CMK (cell line): ENCODE measurements at places on chromosomes 6 and 20.
A peak's percentile ranks its signal among the peaks of the same experiment; 100 is the strongest.

DNA sequence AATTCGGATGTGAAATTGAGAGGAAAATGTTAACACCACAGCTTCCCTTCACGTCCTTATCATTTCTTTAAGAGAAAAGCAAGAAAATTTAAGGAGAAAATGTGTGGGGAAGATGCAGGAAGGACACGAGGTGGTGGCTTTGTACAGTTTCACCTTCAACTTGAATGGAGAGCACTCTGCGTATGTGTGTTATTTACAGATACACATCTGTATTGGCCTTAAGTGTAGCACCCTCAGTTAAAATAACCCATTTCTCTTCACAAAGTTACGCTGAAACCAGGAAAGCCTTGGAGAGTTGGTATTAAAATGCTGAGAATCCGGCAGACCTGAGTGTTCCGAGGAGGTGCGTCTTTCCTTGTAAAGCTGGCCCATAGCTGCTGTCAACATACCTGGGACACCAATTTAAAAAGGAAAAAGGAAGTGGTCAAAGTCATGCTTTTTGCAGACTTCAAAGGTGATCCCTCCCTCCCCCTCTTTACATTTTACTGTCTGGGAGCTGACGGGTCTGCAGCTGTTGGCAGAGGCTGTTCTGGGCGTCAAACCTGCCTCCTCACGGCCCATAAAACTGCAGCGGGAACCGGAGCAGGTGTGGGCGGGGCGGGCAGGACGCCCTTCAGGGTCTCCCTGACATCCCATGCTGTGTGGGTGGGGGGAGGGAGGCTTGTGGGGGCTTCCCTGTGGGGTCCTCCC is 61.3 kb upstream of the TBXT start:
- DNase-seq = no peak

DNA sequence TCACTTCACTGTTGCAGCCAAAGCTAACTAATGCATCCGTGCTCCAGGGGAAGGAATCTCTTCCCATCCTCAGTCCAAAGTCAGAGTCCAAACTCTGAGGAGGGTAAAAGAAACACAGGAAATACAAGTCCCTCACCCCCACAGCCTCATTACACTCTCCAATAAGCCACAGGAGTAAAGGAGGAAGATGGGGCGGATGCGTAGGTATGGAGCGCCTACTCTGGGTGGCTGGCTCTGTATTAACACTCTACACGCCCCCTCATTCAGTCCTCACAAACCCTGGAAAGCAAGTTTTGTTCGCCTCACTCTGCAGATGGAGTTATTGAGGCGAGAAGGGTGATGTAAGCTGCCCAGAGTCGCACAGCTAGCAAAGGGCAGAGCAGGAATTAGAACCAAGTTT is 242.9 kb downstream of the NRN1 start:
- DNase-seq = no peak

DNA sequence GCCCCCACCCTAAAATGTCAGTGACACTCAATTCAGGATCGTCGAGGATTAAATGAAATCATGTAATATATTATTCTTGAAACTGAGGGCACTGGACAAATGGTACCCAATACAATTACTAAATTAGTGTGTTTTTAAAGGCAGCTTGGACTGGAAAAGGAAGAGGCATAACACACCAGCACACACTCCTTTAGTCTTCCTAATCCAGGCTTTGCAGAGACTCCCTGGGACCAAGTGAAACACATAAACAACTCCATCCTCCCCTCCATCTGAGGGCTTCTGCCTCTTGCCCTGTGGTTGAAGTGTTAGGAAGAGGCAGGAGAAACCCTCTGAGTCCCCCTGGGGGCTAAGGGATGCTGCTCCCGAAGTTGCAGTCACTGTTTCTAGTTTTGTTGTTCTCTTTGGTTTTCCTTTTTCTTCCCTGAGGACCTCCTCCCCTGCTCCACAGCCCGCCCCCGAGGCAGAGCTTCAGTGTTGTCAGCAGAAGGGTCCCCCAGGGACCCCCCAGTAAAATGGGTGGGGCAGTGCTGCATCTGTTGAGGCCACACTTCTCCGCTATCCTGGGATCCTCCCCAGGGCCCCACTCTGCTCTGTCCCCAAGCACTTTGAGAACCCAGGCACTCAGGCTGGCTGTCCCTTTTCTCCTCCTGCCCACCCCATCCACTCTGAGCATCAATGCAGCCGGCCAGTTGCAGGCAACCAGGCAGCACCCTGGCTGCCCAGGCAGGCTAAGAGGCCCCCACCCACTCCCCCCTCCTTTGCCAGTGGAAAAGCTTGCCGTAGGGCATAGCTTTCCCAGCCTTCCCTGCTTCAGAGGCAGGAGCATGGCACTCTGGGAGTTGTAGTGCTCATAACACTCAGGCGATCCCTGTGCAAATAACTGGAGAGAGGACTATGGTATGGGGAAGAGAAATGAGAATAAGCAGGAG is 5.9 kb downstream of the TMEM63B start:
- DNase-seq = no peak

DNA sequence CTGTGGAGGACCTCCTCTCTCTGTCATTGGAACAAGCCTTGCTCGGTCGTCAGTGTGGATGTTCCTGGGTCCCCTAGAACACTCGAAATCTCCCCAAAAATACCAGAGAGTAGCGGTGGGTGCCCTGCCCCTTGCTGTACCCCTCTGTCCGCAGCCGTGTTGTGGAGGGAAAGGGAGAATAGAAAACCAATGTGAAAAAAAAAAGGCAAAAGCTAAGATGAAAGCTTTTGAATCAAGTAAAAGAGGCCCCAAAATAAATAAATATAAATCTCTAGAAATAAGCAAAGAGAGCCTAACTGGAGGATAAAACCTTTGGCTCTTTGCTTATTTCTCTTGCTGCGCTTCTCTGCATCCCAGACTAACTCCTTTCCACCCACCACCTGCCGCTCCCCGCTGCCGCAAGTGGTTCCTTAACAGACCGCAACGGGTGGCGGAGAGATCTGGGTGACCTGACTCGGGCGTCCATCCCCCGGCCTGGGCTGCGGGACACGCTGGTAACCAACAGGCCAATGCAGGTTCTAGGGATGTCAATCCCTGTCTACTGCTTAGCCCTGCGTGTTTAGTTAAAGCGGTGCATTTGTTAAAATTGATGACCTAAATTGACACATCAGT is 110.0 kb downstream of the GPX5 start:
- DNase-seq = no peak

DNA sequence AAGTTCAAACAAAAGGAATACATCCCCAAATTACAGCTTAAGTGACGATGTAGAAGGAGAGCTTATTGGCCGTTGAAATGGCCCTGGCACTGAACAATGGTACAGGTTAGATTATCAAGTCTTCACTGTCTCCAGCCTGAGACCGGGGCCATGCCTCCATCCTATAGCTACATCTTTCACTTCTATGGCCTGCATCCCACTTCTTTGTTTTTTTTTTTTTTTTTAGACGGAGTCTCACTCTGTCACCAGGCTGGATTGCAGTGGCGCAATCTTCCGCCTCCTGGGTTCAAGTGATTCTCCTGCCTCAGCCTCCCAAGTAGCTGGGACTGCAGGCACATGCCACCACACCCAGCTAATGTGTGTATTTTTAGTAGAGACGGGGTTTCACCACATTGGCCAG is 464.6 kb downstream of the CDH26 start:
- no peak for DNase-seq

DNA sequence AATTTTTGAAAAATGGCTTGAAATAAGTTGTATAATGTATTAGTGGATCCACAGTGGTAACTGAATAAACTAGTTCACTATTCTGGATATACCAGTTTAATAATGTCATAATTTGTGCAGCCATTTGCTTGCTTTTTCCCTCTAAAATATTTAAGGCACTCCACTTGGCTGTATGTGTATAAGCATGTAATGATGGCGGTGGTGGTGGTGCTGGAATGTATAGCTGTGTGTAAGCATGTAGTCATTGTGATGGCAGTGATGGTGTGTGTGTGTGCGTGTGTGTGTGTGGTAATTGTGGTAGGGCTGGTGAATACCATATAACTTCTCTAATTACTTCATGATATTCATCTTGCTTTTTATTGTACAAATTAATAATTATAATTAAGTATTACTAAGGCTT is 89.2 kb upstream of the HIVEP1 start:
- DNase-seq = no peak

DNA sequence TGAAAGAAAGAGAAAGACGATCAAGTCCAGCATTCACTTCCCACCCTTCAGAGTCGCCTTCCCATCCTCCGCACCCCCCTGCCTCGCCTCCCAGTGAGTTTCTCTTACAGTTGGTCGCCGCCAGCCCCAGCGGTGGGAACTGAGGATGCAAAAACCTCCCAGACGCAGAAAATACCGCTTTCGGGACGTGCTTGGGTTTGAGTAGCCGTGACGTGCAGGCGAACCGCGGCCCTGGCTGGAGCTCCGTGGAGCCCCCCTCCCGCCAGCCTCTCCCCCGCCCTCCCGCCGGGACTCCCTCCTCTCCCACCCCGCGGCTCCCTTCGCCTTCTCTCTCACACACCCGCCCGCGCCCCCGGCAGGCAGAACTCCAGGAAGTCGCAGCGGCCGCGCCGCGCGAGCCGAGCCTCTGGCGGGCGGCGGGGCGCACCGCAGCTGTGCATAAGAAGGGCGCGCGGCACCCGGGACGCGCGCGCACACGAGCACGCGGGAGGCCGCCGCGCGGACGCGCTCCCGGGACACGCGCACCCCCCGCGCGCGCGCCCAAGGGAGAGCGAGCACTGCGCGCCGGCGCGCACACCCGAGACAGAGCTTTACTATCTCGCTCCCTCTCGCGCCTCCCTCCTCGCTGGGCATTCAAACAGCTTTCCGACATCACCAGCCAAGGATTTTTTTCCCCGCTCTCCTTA is at the start of gene ADGRB3:
ADGRB3 (plus strand) TSS at position 557 of the 686 bp plus-strand sequence. CDS start 3,394 bp downstream, outside the sequence.
- peak; percentile 54 for DNase-seq

GRCh38 chr6:130019326-130020072 is 1.1 kb downstream of the L3MBTL3 start:
- DNase-seq = no peak

DNA sequence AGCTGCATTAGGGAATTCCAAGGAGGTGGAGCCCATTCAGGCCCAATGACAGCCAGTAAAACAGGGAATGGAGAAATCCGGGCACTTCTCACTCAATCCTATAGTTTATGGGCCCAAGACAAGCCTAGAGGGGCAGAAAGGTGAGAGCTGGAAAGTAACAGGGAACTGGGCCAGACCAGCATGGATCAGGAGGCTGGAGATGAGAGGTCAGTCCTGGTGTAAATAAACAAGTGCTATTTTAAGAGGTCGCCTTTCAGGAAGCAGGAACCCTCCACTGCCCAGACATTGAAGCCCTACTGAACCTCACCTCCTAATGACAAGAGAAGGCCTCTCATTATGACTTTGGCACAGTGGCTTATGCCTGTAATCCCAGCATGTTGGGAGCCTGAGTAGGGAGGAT is 57.2 kb upstream of the TGM3 start:
- DNase-seq = no peak

GRCh38 chr6:1324936-1325335 is 13.0 kb downstream of the FOXQ1 start:
- no peak for DNase-seq

DNA sequence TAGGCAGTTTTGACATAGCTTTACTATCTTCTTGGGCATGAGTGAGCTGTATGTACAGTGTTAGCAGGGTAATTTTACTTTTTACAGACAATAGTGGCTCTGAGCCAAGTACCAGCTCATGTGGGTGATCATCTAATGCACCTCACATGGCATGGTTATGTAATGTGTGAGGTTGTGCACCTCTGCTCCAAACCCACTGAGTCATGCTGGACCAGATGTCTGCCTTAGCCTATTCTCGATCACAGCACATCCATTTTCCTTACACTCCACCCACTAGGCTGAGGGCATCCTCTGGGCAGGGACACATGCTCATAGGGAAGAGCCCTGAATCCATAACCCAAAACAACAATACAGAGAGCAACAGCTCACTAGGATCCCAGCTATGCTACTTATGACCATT is 71.6 kb upstream of the FBXL4 start:
- no peak for DNase-seq

DNA sequence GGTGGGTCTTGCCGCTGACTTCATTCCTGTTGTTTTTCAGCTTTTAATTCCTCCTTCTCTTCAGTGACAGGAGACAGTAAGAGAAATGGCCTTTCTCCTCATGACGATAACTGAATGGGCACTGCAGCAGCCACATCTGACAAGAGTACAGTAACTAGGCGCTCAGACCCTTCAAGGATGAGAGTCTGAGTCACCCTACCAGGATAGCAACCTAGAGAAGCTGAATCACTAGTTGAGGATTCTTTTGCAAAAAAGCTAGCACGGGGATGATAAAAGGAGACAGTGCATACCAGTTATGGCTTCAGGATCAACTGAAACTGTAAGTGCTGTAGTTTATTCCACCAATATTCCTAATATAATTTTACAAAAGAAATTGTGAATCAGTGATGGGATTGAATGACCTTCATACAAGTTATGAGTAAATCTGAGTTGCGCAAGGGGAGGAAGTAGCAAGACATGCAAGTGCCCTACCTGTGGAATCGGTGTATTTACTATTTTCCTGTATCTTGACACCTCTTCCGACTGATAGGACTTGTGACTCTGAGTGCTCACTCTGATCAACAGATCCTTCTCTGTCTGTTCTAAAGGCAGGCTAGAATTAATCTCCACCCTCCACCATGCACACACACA is 161.8 kb upstream of the GRIK2 start:
- no peak for DNase-seq

DNA sequence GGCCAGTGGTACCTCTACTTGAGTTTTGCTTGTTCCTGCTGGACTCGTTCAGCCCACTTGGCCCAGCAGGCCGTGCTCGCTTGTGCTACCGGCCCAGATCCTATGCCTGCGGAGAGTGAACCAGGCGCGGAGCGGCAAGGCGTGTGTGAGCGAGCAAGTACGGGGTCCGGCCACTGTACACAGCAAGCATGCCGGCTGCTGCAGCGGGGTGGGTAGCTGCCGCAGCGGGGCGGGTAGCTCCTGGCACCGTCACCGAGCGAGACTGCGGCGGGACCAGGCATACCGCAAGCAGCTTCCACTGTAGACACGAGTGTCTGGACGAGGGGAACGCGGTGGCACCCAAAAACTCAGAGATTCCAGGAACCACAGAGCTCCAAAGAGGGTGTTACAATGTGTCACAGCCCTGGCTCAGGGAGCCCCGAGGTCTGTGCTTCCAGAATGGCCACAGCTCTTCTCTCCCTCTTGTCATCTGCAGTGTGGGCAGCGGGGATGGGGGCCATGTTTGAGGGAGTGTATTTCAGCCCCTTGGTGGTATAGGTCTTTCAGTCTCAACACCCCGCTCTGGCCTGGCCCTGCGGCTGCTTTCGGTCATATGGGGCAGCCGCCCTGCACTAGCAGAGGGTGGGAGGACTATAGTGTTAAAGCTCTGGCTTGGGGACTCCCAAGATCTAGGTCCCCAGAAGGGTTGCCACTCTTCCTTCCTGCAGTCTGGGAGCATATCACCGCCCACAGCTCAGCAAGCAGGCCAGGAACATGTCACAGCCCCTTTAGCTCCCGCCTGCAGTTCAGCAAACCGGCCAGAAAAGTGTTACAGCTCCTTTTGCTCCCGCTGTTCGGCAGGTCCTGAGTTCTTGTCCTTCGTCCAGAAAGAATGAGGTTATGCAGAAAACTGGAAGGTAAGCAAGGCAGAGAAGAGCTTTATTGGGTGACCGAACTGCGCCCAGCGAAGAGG is 6.1 kb upstream of the RWDD1 start:
- no peak for DNase-seq

DNA sequence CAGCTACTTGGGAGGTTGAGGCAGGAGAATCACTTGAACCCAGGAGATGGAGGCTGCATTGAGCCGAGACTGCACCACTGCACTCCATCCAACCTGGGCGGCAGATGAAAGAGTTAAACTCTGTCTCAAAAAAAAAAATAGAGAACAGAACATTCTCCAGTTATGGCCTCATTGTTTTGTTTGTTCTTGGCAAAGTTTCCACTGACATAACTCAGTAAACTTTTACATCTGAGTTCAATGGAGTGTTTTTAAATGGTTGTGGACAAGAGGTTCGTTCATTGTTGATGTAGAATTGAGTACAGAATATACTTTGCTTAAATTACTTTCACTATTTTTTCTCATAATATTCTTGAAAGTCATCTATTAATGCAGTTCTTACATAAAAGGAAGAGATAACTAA is 42.2 kb upstream of the IFNGR1 start:
- no peak for DNase-seq
